ENCODE measurements at places on chromosomes 6 and 20.

- DNase-seq: no peak
Measured at GRCh38 chr20:11086970-11087369, 413.2 kb upstream of the JAG1 start.

- DNase-seq: peak; percentile 76
Measured at GRCh38 chr6:75285283-75285639, 669 bp upstream of the TMEM30A start.

GRCh38 chr20:54118220-54119001 lies 48.0 kb upstream of the BCAS1 start:
- no peak for DNase-seq

DNA sequence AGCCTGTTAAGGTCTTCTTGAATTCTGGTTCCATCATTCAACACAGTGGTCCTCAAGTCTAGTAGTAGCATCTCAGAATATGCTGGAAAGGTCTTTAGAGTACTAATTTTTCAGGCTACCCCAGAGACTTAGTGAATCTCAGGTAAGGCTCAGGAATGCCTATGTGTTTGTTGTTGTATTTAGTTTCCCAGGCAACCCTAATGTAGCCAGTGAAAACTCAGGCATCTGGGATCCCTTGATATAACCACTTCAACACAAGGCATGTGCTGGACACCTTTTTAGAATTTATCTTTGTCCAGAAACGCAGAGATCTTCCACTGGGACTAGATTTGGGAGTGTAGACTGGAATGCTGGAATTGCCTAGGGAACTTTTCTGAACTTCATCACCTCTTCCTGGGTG lies 597.9 kb upstream of the FLRT3 start:
- no peak for DNase-seq

DNA sequence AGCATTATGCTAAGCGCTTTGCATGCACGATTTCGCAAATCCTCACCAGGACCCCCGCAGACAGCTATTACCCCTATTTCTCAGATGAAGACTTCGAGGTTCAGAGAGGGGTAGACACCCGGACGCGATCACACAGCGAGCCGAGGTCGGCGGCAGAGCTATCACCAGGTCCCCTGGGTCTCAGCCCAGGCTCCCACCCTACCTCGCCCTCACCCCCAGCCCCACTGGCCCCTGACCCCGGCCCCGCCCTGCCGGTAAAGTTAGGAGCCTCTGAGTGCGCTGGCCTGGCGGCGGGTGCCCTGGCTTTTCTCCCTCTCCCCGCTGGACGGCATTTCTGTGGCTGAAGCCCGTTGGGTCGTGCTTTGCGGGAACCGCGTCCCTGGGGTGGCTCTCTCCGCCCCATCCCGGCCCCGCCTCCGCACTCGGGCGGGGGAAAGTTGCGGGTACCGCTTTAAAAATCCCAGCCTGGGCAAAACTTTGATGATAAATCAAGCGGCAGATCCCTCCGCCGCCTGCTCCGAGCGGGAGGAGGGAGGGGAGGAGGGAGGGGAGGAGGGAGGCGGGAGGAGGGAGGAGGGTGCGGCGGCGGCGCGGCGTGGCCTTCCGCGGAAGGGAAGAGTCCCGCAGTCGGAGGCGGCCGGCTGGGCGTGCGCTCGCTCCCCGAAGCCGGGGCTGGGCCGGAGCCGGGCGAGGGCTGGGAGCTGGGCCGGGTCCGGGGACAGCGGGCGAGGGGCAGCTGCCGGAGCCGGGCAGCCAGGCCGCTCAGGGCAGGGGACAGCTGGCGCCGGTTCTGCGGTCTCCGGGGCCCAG lies at the start of gene VSTM2L:
TSS of gene VSTM2L (plus strand) at position 624 of the 810 bp plus-strand sequence. CDS start 224 bp downstream, outside the sequence.
- no peak for DNase-seq

DNA sequence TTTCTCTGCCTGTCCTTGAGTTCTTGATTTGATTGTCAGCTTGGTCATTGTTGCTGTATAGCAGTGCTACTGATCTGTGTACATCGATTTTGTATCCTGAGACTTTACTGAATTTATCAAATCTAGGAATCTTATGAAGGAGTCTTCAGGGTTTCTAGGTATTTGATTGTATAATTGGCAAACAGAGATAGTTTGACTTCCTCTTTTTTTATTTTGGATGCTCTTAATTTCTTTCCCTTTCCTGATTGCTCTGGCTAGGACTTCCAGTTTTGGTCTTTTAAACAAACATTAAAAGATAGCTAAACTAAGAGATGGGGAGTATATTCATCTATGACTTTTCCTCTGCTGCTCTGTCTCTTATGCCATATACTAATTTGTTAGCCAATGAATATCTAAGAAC lies 62.4 kb downstream of the NCOA7 start:
- DNase-seq: no peak

GRCh38 chr6:37125774-37126492 lies 44.0 kb upstream of the PIM1 start:
- no peak for DNase-seq

DNA sequence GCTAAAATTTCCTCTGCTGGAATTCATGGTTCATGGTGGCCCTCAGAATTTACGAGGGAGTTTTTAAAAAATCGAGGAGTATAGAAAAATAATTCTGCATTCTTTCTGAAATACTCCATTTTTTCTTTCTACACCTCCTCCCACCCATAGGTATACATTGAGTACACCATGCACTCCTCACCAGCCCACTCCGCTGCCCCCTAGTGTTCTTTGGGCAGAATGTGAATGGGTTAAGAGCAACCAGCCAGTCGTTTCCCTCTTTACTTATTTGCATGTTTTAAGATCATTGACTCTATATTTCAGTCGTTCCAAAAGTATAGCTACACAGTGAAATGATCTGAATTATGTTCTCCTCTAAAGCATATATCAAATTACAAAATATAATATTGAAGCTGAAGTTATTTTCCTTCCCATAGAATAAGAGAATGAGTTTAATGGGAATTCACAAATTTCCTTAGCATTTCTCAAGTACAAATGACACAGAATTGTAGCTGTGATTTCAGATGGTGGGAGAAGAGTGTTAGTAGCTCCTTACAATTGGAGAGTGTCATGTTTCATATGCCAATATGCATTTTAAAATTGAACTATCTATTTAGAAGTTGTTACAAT lies 977.7 kb upstream of the SLC35B3 start:
- DNase-seq: peak; percentile 0

DNA sequence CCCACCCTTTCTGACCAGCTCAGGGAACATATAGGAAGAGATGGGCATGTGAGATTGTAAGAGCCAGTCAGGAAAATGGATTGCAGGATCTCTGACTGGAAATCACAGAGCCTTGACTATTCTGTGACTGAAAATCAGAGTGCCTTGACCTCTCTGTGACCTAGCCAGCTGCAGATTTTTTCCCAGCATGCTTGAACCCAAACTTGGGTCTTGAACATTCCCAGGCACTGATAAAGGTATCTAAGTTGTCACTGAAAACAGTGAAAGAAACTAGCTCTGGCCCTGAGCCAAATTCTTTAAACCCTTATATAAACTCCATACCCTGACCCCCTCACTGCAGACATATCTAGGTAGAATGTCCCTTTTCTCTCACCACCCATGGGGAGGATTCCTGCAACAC lies 2.3 kb upstream of the ZNF165 start:
- DNase-seq: no peak

DNA sequence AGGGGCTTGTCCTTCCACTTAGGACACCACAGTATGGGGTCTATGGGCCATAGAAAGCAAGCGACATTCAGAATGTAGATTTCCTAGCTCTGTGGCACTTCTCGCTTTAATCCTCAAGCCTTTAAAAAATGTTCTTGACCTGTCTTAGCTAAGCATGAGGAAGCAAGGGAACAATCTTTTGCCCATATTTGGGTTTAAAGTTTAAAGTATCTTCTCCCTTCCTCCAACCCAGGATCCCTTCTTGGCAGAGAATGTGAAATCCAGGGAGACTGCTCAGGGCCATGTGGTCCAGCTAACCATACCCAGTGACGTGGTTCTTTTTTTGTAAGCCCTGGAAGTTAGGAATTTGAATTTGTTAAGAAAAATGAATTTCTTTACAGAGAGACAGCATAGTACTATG lies 289.9 kb downstream of the BTBD9 start:
- no peak for DNase-seq

- DNase-seq: peak; percentile 97
Measured at GRCh38 chr6:94478133-94479005, 1059.0 kb upstream of the EPHA7 start.

GRCh38 chr6:29941916-29942274 lies 437 bp upstream of the HLA-A start:
- no peak for DNase-seq

- DNase-seq: no peak
Measured at GRCh38 chr20:39897781-39898466, 791.1 kb downstream of the MAFB start.

- DNase-seq: no peak
Measured at GRCh38 chr6:149834513-149835481, 29.4 kb downstream of the LRP11 start.

- no peak for DNase-seq
Measured at GRCh38 chr20:23305098-23305497, 45.5 kb upstream of the NXT1 start.

- DNase-seq: no peak
Measured at GRCh38 chr6:2939315-2940009, 31.9 kb downstream of the SERPINB6 start.

- no peak for DNase-seq
Measured at GRCh38 chr6:11278207-11278559, 45.7 kb upstream of the NEDD9 start.

GRCh38 chr6:112503091-112503596 lies 156.0 kb downstream of the RFPL4B start:
- DNase-seq: peak; percentile 91

DNA sequence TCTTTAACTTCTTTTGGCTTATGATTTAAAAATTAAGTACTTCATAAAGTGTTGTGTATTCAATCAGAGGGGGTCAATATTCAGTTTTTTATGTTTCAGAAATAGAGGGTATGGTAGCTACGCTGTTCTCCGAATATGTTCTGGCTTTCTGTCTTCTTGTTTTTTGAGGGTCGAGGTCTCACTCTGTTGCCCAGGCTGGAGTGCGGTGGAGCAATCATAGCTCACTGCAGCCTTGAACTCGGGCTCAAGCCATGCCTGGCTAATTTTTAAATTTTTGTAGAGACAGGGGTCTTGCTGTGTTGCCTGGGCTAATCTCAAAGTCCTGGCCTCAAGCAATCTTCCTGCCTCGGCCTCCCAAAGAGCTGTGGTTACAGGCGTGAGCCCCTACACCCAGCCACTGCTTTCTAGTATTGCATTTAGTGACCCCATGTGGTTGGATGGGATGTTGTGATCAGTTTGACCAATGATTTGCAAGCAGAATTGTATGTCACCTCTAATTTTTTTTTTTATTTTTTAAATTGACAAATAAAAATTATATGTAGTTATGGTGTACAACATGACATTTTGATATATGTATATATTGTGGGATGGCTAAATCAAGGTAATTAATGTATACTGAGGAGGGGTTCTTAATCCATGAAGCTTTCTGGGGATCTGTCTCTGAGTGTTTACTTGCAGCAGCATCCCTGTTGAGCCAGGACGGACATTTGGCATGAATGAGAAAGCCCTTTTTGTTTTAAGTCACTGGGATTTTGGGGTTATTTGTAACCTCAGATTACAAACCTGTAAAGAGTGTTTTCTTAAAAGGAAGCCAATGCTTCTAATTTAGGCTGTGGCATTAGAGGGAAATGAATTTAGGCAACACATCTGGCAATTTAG lies 38.5 kb upstream of the DEK start:
- DNase-seq: no peak

DNA sequence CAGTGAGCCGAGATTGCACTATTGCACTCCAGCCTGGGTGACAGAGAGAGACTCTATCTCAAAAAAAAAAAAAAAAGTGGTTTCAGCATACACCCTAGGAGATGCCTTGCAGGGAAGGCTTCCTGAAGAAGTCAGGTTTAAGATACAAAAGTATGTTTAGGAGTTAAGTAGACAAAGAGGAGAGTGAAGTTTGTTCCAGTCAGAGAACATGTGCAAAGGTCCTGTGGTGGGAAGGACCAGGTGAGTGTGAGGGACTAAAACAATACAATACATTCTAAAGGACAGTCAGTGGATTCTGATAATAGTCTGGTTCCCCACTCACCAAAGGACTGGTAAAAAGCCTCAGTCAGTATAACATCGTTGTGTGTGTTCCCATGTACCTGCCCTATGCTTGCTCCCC lies 299.3 kb downstream of the HIVEP2 start:
- no peak for DNase-seq

- DNase-seq: no peak
Measured at GRCh38 chr20:57128044-57128757, 138.2 kb downstream of the BMP7 start.

DNA sequence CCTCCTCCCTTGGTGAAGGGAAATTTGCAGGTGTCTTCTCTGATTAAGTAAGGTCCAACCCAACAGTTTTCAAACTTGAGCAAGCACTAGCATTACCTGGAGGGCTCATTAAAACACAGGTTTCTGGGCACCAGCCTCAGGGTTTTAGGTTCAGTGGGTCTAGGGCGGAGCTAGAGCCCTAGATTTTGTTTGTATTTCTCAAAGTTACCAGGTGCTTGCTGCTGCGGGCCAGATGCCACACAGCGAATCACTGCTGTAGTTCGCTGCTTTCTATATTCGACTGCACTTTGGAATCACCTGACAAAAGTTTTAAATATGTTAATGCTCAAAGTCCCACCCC lies 869 bp downstream of the COL21A1 start:
- no peak for DNase-seq

DNA sequence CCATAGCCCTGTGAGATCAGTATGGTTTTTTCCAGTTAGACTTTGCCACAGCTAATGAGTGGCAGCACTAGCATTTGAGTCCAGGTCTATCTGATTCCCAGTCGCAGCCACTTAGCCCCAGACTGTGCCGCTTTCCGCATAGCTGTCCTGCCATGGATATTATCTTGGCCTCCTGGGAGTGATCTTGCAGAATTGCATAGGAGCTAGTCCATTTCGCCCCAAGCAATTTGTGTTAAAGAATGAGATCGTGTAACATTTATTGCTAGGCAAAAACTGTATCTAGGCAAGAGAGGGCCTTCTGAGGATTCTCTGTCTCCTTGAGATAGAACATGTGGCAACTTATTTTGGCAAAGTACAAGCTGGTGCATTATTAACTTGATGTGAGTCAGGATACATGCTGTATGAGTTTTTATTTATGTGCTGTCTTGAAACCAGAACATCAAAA lies 74.2 kb downstream of the EZR start:
- no peak for DNase-seq

DNA sequence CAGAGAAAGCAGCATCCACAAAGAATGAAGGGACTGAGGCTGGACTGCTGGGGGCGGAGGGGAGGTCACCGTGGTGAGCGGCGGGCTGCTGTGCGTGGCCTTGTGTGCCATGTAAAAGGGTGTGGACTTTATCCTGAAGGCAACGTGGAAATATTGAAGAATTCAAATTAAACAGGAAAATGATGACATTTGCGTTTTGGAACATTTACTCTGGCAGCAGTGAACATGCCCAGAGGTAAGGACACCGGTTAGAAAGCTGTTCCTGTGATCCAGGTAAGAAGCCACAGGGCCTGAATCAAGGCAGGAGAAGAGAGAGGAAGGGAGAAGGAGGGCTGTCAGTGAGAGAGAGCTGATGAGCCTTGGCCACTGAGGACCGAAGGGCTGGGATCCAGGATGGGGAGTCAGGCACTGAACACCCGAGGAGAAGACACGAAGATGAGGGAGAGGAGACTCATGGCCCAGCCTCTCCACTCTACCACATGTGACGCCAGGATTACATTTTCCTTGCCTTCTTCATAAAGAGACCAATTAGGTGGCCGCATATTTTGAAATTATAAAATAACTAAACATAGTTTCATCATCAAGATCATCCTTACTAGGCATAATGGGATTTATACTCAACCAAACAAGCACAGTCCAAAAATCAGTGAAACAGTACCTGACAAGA lies 58.4 kb downstream of the TRAM2 start:
- DNase-seq: no peak

- no peak for DNase-seq
Measured at GRCh38 chr6:35185302-35185681, 28.5 kb upstream of the SCUBE3 start.
